Activated T-cell treated with anti-CD3 and anti-CD28 coated beads, Interleukin-2, amount 50 U/mL, for 72 hours (primary cell): ENCODE measurements at places on chromosomes 7 and 10. TPM values are rescaled to one million over a fixed set of nuclear protein-coding genes. Genes with fewer than 3 reads are reported as not detected.

Gene DPYSL4
- total RNA-seq: 4.8 TPM

Gene TUBB8
- total RNA-seq: not detected

Gene CCL24
- total RNA-seq: not detected

Gene PILRB
- total RNA-seq: 78.3 TPM

Gene GALNT17
- total RNA-seq: not detected

Gene SFRP5
- total RNA-seq: not detected

Gene HK1
- total RNA-seq: 149 TPM

Gene ARID5B
- 74.4 TPM for total RNA-seq

Gene CYP3A7
- not detected for total RNA-seq

Gene MYH16
- not detected for total RNA-seq

Gene RADIL
- 0.53 TPM for total RNA-seq

Gene PRF1
- total RNA-seq: 44.5 TPM

Gene SLC18A2
- 0.12 TPM for total RNA-seq

Gene SORCS1
- not detected for total RNA-seq

Gene CAV1
- total RNA-seq: 0.25 TPM

Gene SPDYE8
- total RNA-seq: not detected

Gene FOXI2
- total RNA-seq: not detected

Gene CCDC6
- 77.7 TPM for total RNA-seq

Gene IGFBP1
- not detected for total RNA-seq

Gene NEUROD6
- not detected for total RNA-seq

Gene FAM180A
- not detected for total RNA-seq

Gene ITIH2
- not detected for total RNA-seq

Gene DRGX
- total RNA-seq: not detected

Gene BCL7B
- 64.7 TPM for total RNA-seq
